ENCODE measurements at places on chromosomes 5 and 9.

GRCh38 chr5:172758077-172758833, 12.7 kb downstream of the DUSP1 start:
- no peak for DNase-seq

DNA sequence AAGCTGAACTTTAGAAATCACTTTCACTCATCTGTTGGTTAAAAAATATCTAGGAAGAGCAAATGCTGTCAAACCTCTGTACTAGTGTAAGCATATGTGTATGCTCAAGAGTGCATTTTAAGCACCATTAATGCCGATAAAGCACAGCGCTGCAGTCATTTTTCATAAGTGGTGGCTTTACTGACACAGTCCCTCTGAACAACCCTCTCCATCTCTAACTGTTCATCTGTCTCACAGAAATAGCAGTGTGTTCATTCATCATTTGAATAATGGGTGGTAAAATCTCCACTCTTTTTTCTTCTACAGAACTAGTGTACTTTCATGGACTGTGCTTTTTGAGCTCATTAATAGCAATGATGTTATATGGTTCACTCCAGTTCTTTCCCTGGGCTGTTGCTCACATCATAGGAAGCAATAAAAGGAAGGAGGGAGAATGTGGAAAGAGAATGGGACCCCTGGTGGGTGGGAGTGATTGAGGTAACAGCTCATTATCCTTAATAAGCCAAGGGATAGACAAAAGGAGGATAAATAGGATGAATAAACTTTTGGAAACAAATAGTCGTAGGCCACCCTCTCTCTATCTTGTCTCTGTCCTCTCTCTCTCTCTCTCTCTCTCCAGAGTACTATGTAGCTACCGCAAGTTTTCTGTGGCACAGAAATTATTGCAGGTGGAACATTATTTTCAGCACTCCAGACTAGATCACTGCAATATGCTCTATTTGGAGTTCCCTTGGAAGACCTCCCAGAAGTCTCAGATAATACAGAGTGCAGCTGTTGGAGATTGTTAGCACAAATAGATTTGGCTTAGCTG, 117.9 kb upstream of the PRDM9 start:
- DNase-seq = no peak

DNA sequence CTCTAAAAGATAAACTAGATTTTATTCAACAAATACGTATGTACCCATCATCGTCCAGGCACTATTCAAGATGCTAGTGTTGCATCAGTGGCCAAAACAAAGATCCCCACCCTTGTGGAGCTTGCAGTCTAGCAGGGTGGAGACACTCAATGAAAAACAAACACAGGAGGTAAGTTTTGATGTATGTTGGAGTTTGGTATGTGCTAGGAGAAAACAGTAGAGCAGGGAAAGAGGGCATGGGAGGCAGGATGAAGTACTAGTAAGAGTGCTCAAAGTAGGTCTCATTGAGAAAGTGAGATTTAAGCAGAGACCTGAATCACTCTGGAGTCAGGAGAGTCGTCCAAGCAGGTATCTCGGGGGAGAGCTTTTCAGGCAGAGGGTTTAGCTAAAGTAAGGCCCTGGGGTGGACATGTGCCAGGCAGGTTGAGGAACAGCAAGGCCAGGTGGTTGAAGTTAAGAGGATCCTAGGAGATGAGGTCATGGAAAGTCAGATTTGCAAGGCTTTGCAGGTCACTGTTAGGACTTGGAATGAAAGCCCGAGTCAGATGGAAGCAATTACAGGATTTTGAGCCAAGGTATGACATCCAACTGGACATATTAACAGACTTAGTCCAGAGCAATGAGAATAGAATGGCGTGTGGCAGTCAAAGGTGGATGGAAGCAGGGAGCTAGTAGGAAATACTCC, 9.2 kb downstream of the SNX18 start:
- DNase-seq = no peak

DNA sequence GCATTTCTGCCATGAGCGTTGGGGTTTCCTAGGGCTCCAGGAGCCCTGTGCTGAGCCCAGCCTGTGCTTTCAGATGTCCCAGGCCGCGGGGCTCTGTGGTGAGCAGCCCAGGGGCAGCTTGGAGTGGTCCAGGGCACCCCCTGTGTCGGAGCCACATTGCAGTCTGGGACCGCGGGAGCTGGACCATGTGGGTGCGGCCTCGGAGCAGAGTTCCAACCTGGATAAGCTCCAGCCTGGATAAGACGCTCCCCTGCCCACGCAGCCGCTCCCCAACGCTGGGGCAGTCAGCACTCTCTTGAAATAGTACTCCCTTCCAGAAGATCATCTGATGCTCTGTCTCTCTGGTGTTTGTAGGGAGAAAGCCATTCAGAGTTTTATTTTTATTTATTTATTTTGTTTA, 111.1 kb downstream of the WNK2 start:
- no peak for DNase-seq
